NCI-H748 treated with DMSO at 0.1 percent for 48 hours (cell line): ENCODE measurements at places on chromosomes 4 and X.

DNA sequence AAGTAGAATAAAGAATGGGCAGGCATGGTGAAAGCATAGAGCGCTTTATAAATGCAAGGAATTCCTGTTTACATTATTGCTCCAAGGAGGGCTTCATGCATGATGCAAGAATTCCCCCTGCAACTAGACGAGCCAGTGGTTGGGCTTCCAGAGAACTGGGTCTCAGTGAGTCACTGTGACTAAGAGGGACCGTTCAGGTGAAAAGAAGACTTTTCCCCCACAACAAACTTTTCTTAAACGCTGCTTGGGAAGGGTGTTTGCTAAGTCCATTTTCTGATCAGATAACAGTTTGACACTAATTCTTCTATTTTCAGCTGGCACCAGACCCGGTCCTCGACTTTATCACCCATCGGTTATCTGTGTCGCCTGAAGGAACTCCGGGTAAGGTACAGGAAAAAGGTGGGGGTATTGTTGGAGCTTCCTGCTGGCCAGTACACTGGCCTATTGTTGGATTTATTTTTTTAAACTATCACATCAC is 40.1 kb downstream of the LDB2 start:
- no peak for DNase-seq

DNA sequence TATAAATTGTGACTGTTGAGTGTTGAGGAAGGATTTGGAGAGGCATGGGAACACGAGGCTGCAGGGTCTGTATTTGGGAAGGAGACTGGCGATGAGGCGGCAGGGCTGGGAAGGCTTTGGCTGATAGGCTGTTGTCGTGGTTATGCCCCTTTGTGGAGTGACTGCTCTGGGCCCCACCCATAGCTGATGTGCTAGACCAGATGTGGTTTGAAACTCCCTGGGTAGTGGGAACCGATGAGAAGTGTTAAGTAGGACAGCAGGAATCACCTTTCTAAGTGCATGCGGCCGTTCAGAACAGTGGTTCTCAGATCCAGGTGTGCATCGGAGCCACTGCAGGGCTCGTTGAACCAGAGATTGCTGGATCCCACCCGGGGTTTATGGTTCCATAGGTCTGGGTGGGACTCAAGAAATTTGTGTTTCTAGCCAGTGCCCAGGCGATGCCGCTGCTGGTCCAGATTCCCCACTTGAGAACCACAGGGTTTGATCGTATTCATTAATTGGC is 42.3 kb downstream of the TBC1D14 start:
- DNase-seq: no peak

- DNase-seq: peak; percentile 67
Observed at GRCh38 chr4:168197926-168198325, 105.6 kb downstream of the ANXA10 start.

DNA sequence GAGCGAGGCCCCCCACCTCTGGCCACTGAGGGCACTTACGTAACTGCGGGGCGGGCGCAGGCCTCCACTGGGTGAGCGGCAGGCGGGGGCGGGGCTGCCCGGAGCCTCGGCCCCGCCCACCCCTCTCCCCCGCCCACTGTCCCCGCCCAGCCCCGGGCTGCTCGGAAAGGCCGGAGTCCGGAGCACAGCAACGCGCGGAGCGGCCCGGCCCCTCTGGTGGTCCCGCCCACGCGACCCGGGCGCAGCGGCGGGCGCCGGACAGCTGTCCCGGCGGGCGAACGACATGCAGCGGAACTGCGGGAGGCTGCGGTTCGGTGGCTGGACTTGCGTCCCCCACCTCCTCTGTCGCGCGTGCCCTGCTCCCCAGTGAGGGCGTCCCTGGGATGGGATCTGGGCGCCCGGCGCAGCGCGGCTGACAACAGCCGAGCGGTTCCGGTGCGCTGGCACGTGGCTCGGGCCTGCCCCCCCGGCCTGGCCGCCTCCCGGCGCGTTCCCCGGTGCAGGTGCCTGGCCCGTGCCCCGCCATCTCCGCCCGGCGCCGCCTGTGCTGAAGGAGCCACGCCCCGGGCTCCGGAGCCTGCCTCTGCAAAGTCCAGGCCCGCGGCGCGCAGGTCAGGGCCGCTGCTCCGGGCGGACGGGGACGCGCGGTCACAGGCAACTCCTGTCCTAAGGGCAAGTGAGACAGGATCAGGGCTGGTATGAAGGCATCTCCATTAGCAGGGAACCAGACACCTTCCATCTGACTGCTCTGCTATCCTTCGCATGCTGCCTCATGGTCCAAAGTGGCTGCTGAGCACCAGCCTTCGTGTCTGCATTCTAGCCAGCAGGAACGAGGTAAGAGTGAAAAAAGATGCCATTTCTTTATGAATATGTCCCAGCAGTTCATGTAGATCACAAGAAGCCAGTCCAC is 21.8 kb upstream of the JAKMIP1 start:
- DNase-seq: no peak

GRCh38 chr4:165375465-165375864 is 3.3 kb upstream of the CPE start:
- no peak for DNase-seq

- DNase-seq: peak; percentile 33
Observed at GRCh38 chr4:181264893-181265292, 978.3 kb upstream of the TENM3 start.

DNA sequence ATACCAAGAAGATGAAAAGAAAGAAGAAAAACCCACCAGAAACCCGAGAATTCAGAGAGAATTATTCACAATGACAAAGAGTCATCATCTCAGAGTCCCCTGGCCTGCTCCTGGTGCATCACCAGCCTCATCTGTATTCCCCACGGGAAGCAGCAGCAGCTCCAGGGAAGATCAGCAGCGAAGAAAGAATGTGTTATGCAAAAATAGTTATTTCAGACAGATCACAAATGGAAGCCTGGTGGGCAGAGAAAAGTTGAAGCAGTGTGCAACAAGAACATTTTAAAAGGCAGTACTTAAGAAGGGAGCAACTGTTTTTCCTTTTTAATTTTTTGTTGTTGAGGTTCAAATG is 189.2 kb downstream of the PPP3CA start:
- DNase-seq: no peak

- no peak for DNase-seq
Observed at GRCh38 chr4:189463734-189464133, 476.9 kb upstream of the FRG1 start.

DNA sequence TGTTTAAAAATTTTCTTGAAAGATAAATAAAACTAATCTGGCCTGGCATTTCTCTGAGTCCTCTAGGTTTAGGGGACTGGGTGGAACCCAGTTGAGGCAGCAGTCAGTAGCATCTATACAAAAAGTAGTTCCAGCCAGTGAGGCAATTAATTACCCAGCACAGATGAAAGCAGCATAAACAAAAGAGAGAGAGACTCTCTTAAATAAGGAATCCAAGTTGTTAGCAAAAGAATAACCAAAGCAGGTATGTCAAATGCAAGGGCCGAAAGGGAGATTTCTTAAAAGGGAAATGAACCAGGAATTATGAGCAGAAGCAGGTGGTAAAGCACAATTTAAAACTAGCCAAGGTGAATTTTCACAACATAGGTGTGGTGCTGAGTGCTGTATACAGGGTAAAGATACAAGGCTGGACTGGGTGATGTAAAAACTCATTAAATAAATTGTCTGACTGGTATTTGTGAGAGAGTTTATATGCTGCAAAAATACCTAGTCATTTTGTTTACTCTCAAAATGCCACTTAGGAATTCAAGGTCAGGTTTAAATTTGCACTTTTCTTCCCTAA is 94.6 kb upstream of the GALNT7 start:
- no peak for DNase-seq

DNA sequence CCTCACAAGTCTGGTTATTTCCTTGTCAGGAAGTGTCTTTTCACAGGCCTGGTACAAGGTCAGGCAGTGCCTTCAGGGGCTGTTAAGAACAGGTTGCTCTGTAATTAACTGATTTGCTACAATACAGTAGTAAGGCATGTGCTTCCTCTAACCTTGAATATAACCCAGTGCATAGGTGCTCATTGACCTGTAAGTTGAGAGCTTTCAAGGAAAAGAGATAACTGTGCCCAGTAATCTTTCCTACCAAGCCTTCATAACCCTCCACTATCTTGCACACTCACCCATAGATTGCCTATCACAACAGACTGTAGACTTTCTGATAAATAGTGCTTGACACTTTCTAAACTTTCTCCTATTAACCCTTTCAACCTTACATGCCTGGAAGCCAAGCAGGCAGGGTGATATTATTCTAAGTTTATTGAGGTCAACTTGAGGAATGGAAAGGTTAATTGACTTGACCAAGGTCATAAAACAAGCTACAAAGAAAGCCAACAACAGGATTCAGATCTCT is 148.1 kb downstream of the PPARGC1A start:
- DNase-seq: no peak

- DNase-seq: no peak
Observed at GRCh38 chr4:125891597-125892258, 577.0 kb downstream of the FAT4 start.

DNA sequence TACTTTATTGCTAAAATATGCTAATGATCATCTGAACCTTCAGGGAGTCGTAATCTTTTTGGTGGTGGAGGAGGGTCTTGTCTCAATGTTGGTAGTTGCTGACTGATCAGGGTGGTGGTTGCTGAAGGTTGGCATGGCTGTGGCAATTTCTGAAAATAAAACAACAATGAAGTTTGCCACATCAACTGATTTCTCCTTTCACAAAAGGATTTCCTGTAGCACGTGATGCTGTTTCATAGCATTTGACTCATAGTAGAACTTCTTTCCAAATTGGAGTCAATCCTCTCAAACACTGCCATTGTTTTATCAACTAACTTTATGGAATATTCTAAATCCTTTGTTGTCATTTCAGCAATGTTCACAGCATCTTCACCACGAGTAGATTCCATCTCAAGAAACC is 19.3 kb downstream of the DDIT4L start:
- no peak for DNase-seq
